ENCODE measurements at places on chromosomes 6 and 20.

DNA sequence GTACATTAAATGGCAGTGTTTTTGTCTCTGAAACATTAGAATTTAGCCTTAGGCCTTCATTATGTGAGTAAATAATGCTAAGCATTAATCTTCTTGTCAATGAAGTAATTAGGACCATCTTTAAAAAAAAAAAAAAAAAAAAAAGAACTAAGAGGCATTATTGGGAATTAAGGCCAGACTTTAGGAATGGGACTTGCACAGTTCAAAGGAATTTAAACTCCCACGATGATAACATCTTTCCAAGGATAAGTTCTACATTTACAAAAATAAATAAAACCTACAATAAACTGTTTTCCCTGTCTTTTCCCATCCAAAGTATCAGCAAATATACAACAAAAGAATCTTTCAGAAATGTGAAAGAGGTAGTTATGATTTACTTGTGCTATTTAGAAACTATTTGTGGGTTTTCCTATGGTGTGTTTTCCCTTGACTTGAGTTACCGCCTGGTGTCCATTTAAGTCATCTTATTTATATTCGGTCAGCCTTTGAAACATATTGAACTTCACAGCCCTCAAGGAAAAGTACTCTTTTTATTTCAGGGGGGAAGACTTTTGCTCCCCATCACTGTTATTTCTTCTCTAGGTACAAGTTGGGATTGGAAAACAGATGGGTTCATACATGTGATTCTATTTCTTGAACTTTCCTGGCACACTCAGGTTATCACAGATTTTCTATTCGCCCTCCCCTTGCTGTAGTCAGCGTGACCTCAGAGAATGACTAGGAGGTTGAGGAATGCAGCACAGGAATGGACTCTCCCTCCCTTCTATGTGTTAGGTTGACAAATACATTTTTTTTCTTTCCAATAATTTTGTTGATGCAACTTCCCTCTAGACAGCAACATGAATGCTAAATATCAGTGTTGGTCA lies 13.6 kb downstream of the STMND1 start:
- DNase-seq: peak; percentile 94

GRCh38 chr20:46129955-46130481 lies 11.9 kb downstream of the CD40 start:
- DNase-seq: no peak

DNA sequence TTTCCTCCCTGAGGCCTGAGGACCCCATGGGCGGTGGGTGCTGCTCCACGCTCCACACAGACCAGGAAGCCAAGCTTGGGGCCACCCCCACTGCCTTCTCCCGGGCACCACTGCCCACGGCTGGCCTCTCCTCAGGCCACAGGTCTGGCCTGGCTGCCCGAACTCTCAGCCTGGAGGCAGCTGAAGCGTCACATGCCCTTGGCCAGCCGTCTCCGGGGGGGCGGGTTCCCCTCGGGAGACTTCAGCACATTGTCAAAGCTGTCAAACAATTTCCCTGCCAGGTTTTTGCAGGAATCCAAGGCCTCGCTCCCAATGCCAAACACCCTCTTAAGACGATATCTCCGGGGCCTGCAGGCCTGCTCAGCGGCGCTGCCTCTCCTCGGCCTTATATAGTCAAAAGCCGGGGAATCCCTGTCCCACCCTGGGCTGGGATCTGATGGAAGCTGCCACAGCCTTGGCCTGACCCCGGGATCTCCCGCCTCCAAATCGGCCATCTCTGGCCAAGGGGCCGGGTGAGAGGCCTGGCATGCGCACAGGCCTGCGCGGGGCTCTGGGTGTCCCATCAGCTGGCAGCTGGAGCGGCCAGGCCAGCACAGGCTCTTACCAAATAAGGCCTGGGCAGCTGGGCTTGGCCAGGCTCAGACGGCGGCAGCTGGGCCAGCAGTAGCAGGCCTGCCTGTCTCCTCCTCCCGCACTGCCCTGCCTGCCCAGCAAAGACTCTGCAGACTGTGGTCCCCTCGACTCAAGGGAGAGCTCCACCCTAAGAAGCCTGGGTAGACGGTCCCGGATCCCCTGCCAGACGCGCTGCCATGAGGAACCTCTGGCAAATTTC lies 49.7 kb downstream of the RBM38 start:
- DNase-seq: no peak

DNA sequence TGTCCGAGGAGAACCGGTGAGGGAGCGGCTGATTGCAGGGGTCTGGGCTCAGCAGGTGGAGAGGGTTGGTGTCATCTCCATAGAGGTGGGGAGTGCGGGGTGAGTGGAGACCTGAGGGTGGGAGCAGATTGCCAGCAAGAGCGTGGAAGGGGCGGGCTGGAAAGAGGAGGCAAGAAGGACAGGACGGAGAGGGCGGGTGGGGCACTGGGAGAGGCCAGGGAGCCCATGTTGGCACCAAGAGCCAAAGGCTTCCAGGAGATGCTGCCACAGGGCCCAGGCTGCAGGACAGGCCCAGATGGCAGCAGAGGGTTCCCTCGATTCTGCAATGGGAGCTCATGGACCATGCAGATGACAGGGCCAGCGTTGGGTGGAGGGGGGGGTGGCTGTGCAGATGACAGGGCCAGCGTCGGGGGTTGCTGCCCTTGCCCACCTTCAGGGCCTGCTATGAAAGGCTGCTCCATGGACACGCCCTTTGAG lies 105.4 kb downstream of the TMEM242 start:
- DNase-seq: no peak

GRCh38 chr6:38943964-38944363 lies 104.6 kb upstream of the GLP1R start:
- peak; percentile 1 for DNase-seq

- peak; percentile 71 for DNase-seq
Measured at GRCh38 chr6:140871911-140872310, 1260.8 kb upstream of the GJE1 start.
